ENCODE measurements at places on chromosomes 12 and 14. TPM values are rescaled to one million over a fixed set of nuclear protein-coding genes. Genes with fewer than 3 reads are reported as not detected.

- DNase-seq = no peak
These were observed 106.0 kb upstream of the CCDC196 start for GRCh38 chr14:66380143-66380542.

CATSPERB gene
- total RNA-seq = not detected

RNASE1 gene
- not detected for total RNA-seq

- DNase-seq = no peak
These were observed 3.0 kb upstream of the TAS2R14 start for GRCh38 chr12:10941916-10942607.

DNA sequence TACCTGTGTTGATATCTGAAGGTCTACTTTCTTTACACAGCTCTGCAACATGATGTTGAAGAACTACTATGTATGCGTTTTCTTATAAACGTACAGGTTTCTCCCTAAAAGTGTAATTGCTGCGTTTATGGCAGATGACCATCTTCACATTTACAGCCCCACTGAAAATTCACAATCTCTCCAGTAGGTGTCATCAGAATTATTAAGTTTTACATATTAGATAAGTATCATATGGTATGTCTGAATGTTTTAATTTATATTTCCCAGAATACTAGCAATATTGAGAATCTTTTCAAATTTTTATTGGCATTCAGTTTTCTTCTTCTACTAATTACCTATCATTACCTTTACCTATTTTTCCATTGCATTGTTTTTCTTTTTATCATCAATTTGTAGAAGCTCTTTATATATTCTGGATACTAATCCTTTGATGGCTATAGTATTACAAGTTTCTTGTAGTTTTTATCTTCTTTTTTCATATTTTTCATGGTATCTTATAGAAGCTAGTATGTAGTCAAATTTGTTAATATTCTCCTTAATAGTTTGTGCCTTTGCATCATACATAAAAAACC, 123.5 kb downstream of the CAPZA3 start:
- peak; percentile 17 for DNase-seq
